Stimulated activated CD4-positive, alpha-beta T cell treated with anti-CD3 and anti-CD28 coated beads, Interleukin-1b, Interleukin-23, amount 100 ng/mL, for 1 hour (primary cell): ENCODE measurements at places on chromosomes 2 and 18.

GRCh38 chr2:23814963-23815362, 112.0 kb downstream of the ATAD2B start:
- DNase-seq: no peak

GRCh38 chr2:3644246-3644525, 13.8 kb upstream of the ALLC start:
- DNase-seq: no peak

DNA sequence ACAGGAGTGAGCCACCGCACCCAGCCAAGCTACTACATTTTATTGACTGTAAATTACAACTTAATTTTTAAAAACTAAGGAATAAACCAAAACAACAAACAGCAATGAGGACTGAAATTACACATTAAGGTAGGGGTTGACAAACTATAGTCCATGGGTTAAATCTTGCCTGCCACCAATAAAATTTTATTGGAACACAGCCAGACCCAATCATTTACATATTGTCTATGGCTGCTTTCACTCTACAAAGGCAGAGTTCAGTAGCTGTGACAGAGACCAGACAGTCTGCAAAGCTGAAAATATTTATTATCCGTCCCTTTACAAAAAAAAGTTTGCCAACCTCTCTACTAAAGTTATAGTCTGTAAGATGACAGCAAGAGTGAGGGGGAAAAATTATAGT, 24.3 kb upstream of the UGP2 start:
- no peak for DNase-seq

DNA sequence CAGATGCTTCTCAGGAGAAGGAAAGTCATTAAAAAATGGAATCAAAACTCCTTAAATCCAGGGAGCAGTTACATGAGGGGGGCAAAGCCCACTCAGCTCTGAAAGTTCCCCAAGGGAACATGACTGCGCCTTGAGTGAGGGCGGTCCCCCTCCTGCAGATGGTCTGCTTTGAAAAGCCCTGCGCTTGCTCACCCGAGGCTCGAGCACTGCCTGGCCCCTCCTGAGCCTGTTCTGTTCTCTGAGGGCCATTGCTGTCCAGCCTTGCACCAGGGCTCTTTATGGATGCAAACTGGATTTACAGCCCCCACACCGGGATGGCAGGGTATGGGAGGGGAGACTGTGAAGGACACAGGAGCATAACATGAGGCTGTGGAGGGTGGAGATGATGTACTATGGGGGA, 37.8 kb upstream of the DNMT3A start:
- DNase-seq: no peak

- DNase-seq: no peak
These were observed 114.4 kb upstream of the DTNA start for GRCh38 chr18:34595690-34596089.

GRCh38 chr2:78778756-78779510, 246.6 kb upstream of the REG3G start:
- DNase-seq: no peak

DNA sequence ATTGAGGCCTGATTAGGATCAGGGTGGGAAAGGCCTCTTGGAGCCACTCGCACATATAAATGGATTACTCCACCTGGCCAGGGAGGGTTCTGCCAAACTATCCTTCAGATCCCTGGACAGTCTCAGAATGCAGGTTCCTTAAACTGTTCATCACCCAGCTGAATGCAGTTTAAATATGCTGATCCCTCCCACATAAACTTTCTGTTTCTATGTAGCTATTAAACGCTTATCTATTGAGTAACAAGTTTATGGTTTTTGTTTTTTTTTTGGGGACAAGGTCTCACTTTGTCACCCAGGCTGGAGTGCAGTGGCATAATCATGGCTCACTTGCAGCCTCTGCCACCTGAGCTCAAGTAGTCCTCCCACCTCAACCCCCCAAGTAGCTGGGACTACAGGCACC, 1.9 kb downstream of the CAD start:
- DNase-seq: no peak

- no peak for DNase-seq
These were observed 73.9 kb upstream of the LMAN1 start for GRCh38 chr18:59432803-59433597.

DNA sequence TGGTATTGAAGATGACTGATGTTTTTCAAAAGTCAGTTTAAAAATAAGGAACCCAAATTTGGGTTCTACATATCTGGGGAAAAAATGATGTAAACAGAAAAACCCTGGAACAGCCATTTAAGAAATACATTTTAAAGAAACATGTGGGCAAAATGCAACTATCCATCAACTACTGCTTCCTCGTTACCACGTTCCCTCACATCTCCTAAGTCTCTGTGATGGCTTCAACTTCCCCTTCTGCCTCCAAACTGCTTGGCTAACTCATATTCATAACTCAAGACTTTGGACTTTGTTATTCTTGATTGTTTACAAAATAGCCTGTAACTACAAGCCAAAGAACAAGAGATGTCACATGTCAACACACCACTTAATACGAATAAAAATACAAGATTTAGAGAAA, 116.3 kb downstream of the DYM start:
- DNase-seq: no peak

- no peak for DNase-seq
These were observed 1948.4 kb upstream of the PIK3C3 start for GRCh38 chr18:40006634-40007033.

DNA sequence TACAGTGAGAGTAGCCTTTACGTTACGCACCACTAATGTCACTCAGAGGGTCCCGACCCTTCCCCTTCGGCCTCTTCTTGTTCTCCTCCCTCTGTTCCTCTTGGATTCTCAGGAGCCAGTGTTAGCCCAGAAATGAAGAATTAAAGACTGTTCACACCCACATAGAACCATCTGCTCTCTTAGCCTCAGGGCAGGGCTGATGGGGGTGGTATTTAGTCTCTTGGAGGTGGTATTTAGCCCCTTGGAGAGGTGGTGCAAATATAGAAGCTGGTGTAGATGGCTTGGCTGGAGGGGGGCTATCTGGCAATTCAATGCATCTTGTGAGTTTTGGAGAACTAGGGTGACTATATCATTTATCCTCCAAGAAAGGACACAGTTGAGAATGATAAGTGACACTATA, 286.5 kb downstream of the PRKCE start:
- DNase-seq: no peak

- DNase-seq: no peak
These were observed 32.4 kb upstream of the YWHAQ start for GRCh38 chr2:9663008-9663879.

DNA sequence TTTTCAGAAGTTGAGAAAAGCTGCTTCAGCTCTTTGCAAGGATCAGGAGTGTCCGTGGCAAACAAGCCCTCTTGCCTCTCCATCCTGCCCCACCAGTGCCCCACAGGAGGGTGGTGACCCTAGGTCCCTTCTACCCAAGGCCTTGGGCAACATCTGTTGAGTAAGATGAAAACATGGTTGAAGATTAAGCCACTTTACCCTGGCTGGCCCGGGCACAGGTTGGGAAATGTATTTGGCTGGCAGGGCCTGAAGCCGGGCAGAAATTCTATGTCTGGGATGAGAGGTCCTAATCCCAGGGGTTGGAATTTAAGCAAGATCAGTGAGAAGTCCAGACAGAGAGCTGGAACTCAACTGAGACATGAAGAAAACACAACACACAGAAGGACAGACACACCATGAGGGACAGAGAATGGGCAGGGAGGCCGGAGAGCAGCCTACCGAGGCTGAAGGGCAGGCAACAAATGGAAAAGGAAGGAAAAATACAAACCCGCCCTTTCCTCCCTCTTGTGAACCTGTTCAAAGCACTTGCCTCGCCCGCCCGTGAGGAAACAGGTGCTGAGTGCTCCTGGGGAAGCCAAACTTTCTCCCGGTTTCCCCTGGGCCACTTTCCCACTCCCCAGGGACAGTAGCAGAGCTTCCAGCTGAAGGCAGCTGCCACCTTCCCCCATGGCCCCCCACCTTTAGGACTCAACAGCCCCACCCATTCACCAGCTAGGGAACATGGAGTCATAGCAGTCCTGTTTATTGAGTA, 86.1 kb downstream of the TNS1 start:
- DNase-seq: no peak

- no peak for DNase-seq
These were observed 192.9 kb downstream of the AFF3 start for GRCh38 chr2:99949530-99949929.

DNA sequence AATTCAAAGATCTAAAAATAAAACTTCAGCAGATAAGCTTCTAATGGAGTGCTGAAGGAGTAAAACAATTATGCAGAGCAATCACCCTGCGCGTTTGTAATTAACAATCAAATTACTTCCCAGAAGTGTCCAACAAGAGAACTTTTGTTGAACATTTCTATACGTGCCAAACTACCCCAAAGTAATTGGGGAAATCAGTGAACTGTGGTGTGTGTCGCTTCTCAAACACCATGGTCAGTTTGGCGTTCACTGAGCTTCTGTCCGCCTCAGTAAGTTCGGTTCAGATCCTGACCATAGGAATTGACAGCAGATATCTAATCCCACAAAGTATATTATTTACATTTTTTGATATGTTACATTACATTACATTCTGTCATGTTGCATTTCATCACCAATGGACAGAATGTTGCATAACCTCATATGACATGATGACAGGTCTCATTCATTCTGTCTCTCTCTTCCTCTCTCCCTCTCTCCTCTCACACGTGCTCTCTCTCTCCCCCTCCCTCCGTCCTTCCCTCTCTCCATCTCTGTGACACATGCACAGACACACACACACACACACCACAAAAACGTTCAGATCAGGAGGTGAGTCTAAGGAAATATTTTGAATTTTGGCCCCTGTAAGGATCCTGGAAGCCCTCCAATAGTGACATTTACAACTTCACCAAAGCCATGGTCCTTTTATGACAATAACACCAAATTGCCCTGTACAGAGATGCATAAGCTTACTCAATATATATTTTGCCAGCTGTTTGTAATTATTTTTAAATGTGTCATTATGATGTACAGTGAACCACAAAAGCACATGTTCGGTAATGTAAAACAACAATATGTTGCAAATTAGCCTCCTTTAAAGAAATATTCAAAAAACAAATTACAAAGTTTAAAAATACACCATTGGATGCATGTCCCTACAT, 269.2 kb downstream of the FIGN start:
- no peak for DNase-seq

- no peak for DNase-seq
These were observed 424.0 kb downstream of the ARHGAP15 start for GRCh38 chr2:143553261-143553660.

GRCh38 chr2:137912371-137912770, 51.9 kb upstream of the HNMT start:
- DNase-seq: no peak

DNA sequence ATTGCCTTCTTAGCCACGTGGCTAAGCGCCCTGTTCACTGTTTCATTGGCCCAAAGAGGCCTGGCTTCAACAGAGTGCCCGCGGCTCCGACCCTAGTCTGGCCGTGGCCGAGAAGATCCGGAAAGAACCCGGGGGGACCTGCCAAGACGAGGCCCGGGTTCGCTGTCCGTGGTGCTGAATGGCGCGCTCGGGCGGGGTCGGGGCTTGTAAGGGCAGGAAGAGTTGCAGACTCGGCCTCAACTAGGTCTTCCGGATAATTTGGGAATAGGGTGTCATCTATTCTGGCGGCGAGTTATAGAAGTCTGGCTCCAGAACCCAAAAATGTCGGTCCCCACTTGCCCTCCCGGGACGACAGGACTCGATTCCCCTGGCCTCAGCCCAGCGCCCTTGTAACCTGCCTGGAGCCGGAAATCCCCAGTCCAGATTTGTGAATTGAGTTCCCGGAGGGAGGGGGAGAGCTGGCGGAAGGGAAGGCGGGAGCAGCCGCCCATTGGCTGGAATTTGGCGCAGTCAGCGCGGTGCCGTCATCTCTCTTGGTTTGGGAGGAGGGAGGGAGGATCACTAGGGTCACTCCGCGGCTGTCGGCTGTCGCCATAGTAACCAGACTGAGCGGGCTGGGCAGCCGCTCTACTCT, 3.5 kb downstream of the CDK5R2 start:
- DNase-seq: peak; percentile 49

- DNase-seq: no peak
These were observed 658.0 kb upstream of the CDH2 start for GRCh38 chr18:28834889-28835288.

DNA sequence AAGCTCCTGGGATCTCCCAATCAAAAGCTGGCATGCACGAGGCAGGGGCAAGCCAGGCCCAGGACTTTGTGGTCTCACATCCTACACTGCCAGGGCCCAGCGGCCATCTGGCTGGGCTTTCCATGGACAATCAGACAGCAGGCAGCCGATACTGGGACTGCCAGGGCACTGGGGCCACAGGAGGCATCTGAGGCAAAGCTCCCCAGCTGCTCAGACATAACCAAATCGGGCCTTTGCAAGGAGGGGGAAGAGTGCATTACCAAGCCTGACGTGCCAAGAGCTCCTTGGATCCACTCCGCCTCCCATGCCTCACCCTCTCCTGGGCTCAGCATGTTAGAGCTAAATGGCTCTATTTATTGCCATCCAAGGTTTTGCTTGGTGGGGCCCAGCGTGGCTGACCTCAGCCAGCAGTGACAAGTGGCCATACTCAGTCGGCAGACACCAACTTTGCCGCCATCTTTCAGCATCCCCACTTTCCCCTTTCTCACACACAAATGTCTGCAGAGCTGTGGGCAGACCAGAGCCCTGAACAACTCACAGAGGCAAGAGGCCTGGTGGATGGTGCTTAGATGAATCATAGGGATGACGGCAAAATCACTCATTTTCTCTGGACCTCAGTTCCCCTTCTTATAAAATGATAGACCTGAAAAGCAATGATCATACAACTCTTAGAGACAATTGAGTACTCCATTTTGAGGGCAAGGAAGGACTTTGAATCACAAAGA, 200.8 kb downstream of the TTC32 start:
- no peak for DNase-seq

GRCh38 chr2:96427917-96428316, 77.2 kb downstream of the NEURL3 start:
- DNase-seq: no peak

DNA sequence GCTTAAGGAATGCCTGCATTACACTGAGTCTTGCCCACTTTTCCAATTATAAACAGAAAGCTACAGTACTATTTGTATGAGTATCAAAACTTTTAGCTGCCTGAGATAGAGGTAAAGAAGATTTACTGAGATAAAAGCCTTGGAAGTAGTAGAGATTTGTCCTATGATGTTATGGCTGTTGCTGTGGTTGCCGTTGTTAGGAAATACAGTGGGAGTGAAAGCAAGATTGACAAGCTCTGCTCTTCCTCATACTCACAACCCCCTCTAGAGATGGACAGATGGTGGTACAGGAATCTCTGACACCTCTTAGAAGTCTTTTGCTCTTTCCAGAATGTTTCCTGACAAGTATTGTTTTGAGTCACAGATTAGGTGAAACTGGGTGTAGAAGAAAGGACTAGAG, 242.5 kb downstream of the RPIA start:
- no peak for DNase-seq

GRCh38 chr18:42338683-42339082, 383.6 kb downstream of the PIK3C3 start:
- no peak for DNase-seq

DNA sequence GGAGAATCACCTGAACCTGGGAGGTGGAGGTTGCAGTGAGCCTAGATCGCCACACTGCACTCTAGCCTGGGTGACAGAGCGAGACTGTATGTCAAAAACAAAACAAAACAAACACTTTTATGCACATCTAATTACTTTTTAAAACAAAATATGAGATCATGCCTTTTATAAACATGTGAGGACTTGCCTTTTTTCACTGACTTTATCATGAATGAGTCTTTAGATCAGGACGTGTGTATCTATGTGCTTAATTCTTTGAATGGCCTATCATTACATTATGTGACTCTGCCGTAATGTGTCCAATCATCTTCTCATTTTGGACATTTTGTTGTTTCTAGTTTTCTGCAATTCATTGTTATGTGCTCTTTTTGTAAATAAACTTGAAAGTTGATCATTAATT, 58.7 kb downstream of the FAM117B start:
- DNase-seq: no peak
